Skin of body (tissue), 3 donors: ENCODE measurements at places on chromosomes 2 and 18.

- DNase-seq, result no peak
Observed at GRCh38 chr2:166179201-166179600, 51.4 kb upstream of the SCN1A start.

GRCh38 chr2:51791496-51791895, 759.6 kb upstream of the NRXN1 start:
- DNase-seq, result no peak

DNA sequence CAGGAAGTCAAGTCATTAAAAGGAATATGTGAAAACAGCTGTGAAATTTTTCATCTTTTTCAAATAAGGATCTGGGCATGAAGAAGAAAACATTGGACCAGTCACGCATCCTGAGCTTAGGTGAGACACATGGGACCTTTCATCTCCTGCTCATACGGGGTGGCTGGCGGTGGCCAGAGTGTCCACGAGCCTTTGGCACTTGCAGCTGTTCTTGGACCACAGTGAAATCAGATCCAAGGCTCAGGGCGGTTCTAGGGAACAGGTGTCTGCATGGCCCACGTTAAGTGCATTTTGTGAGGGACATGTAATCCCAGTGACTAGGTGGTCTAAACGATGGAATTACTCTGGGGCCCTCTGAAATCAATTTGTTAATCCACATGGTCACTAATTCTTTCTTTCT, 212.7 kb upstream of the COPS8 start:
- DNase-seq, result no peak

DNA sequence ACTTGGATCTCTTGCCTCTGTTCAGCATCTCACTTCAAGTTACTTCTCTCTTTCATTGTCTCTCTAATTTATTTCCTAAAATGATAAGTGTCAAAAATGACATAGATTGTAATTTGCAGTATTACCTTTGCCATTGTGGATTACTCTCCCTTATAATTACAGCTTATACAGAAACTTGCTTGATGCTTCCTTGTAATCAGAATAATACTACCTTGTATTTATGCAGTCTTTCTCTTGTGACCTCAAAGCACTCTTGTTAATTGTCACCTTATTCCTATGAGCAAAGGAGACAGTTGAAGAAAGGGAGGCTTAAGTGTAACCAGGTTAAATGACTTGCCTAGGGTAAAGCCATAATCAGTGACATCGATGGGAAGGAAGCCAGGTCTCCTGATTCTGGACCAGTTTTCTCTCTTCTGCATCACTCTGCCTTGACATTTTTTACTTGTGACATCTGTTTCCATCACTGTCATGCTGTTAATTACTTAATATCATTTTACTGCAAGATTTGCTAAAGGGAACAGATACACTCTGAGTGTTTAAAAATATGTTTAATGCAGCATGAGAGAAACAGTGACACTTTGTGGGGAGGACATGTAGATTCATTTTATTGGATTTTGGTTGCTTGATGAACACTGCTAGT, 388.6 kb downstream of the PARD3B start:
- no peak for DNase-seq
